ENCODE measurements at places on chromosomes 16 and 17.

DNA sequence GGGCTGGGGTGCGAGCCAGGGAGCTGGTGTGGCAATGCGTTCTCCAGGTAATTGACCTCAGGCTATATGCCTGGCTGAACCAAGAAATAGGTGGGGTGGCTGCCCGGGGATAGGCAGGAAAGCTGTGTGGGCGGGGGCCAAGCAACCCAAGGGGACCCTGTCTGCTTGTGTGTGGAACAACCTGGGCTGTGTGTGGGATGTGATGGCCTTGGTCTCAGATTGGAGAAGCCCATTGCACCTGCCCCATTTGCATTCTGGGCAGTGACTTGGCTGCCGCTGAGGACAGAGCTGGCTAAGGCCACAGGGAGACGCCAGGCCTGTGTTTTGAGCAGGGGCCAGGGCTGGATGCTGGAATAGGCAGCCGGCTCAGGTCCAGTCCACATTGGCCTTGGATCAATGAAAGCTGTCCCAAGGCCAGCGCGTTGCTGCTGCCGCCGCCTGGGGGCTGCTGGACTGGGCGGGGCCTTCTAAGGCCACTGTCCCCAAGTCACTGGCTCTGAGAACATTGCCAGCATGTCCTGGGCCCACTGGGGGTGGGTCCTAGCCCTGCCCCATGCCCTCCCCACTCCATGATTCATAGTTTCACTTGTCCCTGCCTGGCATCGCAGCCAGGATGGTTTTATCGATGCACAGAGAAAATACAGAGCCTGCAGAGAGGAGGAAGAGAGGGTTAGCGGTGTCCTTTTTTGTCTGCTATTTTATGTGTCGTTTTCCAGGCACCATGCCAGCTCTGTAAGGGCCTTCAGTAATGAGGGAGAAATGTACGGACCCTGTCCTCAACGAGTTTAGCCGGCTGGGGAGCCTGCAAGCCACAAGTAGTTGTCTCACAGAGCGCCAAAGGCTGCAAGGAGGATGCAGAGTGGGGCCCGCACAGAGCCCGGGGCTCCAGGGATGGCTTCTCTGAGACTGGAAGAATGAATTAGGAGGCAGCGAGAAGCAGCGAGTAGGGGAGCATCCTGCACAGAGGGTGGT is 43.9 kb downstream of the NKD1 start:
- no peak for DNase-seq

DNA sequence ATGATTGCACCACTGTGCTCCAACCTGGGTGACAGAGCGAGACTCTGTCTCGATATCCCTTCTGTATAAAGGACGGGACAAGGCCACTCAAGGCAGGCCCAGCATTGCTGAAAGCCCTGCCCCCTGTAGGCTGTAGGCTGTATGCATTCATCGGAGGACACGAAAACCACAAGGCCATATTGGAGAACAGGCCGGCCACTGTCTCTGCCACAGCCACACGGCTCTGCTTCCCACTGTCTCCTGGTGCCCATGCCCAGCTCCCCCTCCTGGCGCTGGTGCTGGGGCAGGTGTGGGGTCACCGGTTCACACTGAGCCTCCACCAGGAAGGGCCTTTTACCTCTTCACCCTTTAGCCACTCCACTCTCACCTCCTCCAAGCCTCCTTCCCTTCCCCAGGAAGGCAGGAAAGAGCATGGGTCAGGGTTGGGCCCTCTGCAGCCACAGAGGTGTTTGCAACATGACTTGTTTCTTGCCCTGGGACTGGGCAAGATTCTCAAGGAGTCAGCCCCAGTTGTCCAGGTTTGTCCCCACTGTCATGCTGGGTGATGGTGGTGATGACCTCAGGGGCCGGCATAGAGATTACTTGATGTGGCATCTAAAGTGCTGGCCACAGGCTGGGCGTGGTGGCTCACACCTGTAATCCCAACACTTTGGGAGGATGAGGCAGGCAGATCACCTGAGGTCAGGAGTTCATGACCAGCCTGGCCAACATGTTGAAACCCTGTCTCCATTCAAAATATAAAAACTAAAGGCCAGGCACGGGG is 5.3 kb upstream of the NTN3 start:
- no peak for DNase-seq

- no peak for DNase-seq
Observed at GRCh38 chr17:45965812-45966211, 33.2 kb upstream of the STH start.

- DNase-seq = no peak
Observed at GRCh38 chr16:11259655-11260595, 3.9 kb upstream of the SOCS1 start.

Measured in stromal cell of bone marrow (primary cell).